Transverse colon (tissue), 4 donors: ENCODE measurements at places on chromosomes 4 and X. TPM values are rescaled to one million over a fixed set of nuclear protein-coding genes. Genes with fewer than 3 reads are reported as not detected.

GRCh38 chrX:42941671-42942070 lies 163.7 kb upstream of the PPP1R2C start:
- H3K27ac ChIP-seq = no peak overlapping the region
- DNase-seq = no peak
- H3K4me3 ChIP-seq = no peak overlapping the region
- H3K4me1 ChIP-seq = no peaks in the 10 kb centered on the region
- H3K27me3 ChIP-seq = no peaks in the 10 kb centered on the region
- no peaks in the 10 kb centered on the region for H3K36me3 ChIP-seq

GRCh38 chr4:55367084-55367722 lies 21.2 kb downstream of the SRD5A3 start:
- H3K4me1 ChIP-seq = no peaks in the 10 kb centered on the region
- no peak for DNase-seq
- H3K27ac ChIP-seq = no peak overlapping the region
- H3K36me3 ChIP-seq = no peaks in the 10 kb centered on the region
- no peaks in the 10 kb centered on the region for H3K27me3 ChIP-seq

SLC4A4 gene
- total RNA-seq = 182 TPM

- peaks cover 6% of the 10 kb centered on the region for H3K36me3 ChIP-seq
- no peak for DNase-seq
- H3K4me1 ChIP-seq = peaks cover 3% of the 10 kb centered on the region
Measured at GRCh38 chr4:185421366-185422124, 4.2 kb downstream of the UFSP2 start.

GRCh38 chrX:37796805-37797204 lies 16.9 kb downstream of the CYBB start:
- no peaks in the 10 kb centered on the region for H3K36me3 ChIP-seq
- DNase-seq = peak; percentile 15
- H3K27ac ChIP-seq = no peak overlapping the region
- no peaks in the 10 kb centered on the region for H3K27me3 ChIP-seq
- H3K4me1 ChIP-seq = no peaks in the 10 kb centered on the region
- H3K4me3 ChIP-seq = no peak overlapping the region

GPRASP3 gene
- not detected for total RNA-seq

- no peak overlapping the region for H3K4me3 ChIP-seq
- H3K4me1 ChIP-seq = no peaks in the 10 kb centered on the region
- no peaks in the 10 kb centered on the region for H3K27me3 ChIP-seq
- no peak for DNase-seq
Measured at GRCh38 chr4:122658818-122659295, 38.0 kb upstream of the IL21 start.

DNA sequence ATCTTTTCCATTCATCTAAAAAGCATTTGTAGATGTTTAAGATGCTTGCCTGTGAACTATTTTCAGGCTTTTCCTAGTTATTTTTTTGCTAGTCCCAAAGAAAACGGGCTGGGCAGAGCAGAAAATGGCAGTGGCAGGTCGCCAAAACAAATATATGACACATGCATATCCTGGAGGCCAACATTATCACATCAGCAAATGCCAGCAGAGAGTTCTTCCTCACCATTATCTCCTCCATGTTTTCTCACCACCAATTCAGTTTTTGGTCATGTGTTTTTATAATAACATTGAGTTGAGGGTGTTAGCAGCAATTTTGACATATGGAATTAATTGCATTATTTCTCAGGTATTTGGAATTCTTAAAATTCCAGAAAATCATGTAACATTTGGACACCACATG lies 97.9 kb upstream of the EOLA2 start:
- no peak overlapping the region for H3K27ac ChIP-seq
- H3K4me3 ChIP-seq = no peak overlapping the region
- DNase-seq = peak; percentile 8
- no peaks in the 10 kb centered on the region for H3K36me3 ChIP-seq

TASL gene
- total RNA-seq = not detected

DNA sequence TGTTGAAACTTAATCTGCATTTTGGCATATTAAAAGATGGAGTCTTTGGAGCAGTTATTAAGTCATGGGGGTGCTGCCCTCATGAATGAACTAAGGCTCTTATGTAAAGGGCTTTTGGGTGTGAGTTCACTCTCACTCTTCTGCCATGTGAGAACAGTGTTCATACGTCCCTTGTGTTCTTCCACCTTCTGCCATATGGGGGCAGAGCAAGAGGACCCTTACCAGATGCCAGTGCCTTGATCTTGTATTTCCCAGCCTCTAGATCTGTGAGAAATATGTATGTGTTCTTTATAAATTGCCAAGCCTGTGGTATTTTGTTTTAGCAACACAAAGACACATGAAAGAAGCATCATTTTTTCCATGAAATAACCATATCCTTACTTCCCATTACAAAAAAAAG lies 213.9 kb downstream of the SPOCK3 start:
- no peaks in the 10 kb centered on the region for H3K4me1 ChIP-seq
- DNase-seq = no peak
- H3K36me3 ChIP-seq = no peaks in the 10 kb centered on the region

DNA sequence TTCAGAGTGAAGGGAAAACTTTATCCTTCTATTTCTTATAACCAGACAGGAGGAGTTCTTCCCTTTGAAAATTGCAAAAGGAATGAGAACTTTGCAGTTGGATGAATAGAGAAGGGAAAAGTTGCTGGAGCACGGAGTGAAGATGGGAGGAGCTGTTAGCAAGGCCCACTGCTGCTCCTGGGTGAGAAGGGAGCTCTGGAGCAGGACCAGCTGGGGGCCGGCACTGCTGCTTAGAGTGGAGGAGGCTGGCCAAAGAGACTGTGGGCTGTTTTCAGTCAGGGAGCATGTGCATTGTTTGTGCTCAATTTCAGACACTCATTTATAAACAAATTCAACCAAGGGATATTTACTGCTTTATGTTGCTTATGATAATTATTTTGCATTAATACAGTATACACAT lies 164.2 kb downstream of the STIM2 start:
- no peak for DNase-seq
- no peaks in the 10 kb centered on the region for H3K4me1 ChIP-seq
- no peaks in the 10 kb centered on the region for H3K27me3 ChIP-seq
- peaks cover 12% of the 10 kb centered on the region for H3K36me3 ChIP-seq

- no peaks in the 10 kb centered on the region for H3K27me3 ChIP-seq
- DNase-seq = no peak
- H3K36me3 ChIP-seq = no peaks in the 10 kb centered on the region
- H3K27ac ChIP-seq = no peak overlapping the region
Measured at GRCh38 chr4:145829629-145830395, 108.8 kb downstream of the ZNF827 start.

RASSF6 gene
- total RNA-seq = 49.4 TPM

DNA sequence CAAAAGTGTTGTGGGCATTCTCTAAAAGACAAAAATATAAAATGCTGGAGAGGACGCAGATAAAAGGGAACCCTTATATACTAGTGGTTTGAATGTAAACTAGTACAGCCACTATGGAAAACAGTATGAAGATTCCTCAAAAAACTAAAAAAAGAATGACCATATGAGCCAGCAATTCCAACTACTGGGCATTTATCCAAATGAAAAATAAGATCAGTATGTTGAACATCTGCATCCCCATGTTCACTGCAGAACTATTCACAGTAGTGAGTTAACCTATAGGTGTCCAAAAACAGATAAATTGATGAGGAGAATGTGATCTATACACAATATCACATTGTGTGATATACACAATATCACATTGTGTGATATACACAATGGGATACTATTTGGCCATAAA lies 1615.3 kb downstream of the PCDH18 start:
- H3K36me3 ChIP-seq = no peaks in the 10 kb centered on the region
- no peaks in the 10 kb centered on the region for H3K4me1 ChIP-seq
- no peak for DNase-seq
- H3K4me3 ChIP-seq = no peak overlapping the region

- peaks cover 21% of the 10 kb centered on the region for H3K27me3 ChIP-seq
- no peak overlapping the region for H3K27ac ChIP-seq
- H3K36me3 ChIP-seq = no peaks in the 10 kb centered on the region
- DNase-seq = no peak
- no peak overlapping the region for H3K4me3 ChIP-seq
Measured at GRCh38 chr4:3707423-3708102, 58.6 kb upstream of the ADRA2C start.

- H3K36me3 ChIP-seq = no peaks in the 10 kb centered on the region
- H3K27me3 ChIP-seq = peaks cover 60% of the 10 kb centered on the region
- no peak for DNase-seq
- H3K27ac ChIP-seq = no peak overlapping the region
Measured at GRCh38 chr4:1511441-1512041, 105.3 kb upstream of the NKX1-1 start.

PPA2 gene
- 46.2 TPM for total RNA-seq

ARHGAP24 gene
- 9.4 TPM for total RNA-seq

DNA sequence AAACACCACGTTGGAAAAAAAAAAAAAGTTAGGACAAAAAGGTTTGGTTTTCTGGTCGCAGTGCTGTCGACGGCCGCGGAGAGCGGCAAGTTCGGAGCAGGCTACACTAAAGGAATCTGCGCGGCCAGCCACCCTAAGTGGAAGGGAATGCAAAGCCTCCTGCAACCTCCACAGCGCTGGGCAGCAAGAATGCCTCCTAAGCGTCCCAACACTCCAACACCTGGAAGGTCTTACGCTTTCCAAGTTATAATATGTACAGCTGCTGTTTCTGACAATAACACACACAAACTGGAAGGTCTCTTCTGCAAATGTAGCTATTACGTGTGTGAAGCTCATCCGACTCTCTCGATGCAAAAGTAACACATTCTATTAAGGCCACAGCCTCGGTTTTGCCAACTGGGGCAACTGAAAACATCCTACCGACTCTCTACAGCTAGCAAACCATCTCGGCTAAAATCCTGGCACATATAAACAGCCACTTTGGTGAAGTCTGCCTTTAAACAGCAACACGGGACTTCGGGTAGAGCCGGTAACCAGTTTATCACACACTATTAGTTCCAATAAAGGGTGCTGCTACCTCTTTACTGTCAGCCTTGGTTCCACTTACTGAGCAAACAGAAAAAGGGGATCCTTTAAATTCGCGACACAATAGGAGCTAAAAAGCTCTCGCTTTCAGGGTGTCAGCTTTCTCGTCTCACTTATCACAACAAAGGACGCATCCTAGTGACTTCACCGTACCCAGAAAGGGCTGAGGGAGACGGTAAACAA lies 895 bp downstream of the SMIM14 start:
- H3K4me1 ChIP-seq = peaks cover 5% of the 10 kb centered on the region
- H3K4me3 ChIP-seq = peak overlapping the region; percentile 58
- peak overlapping the region; percentile 99 for H3K27ac ChIP-seq
- DNase-seq = peak; percentile 65
- no peaks in the 10 kb centered on the region for H3K36me3 ChIP-seq
- no peaks in the 10 kb centered on the region for H3K27me3 ChIP-seq

DNA sequence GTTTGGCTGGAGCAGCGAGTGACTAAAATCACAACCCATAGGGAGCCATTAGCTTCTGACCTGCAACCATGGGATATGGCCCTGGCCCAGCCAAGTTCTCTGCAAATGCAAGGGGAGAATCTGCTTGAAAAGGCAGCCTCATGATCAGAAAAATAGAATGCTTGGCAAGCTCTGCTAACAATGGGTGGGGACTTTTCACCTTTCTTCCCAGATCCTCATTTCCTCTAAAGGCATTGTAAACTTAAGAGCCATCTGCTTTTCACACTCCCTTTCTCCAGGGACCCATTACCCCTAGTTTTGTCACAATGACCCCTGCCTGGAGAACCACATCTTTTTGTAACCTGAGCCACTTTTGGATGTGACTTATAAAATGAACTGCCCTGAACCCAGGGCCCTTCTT lies 104.3 kb downstream of the PARM1 start:
- H3K4me3 ChIP-seq = no peak overlapping the region
- H3K4me1 ChIP-seq = peaks cover 13% of the 10 kb centered on the region
- no peaks in the 10 kb centered on the region for H3K36me3 ChIP-seq
- H3K27ac ChIP-seq = peak overlapping the region; percentile 28

- DNase-seq = no peak
- H3K36me3 ChIP-seq = no peaks in the 10 kb centered on the region
- no peak overlapping the region for H3K4me3 ChIP-seq
- no peak overlapping the region for H3K27ac ChIP-seq
- H3K4me1 ChIP-seq = no peaks in the 10 kb centered on the region
Measured at GRCh38 chr4:5889002-5889696, 3.7 kb downstream of the CRMP1 start.

LONRF3 gene
- 2.8 TPM for total RNA-seq

DNA sequence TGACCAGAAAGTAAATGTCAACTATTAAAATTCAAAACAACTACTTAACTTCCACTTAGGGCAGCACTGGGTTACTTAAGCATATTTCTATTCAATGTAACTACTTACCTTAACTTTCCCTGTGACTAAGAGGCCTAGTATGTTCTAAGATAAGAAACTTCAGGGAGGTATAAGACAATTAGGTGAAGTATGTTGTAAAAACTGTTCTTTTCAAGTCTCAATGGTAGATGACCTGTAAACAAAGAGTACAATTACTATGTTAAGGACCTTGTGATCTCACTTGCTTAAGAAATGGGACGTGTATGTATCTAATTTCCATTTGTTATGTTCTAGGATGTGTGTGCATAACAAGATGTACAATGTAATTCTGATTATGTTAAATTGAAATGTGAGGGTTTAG lies 960.5 kb downstream of the CCSER1 start:
- no peaks in the 10 kb centered on the region for H3K36me3 ChIP-seq
- no peak for DNase-seq
- no peaks in the 10 kb centered on the region for H3K27me3 ChIP-seq
- H3K4me1 ChIP-seq = no peaks in the 10 kb centered on the region
- H3K27ac ChIP-seq = no peak overlapping the region

GRCh38 chrX:119682019-119682989 lies 10.7 kb downstream of the SEPTIN6 start:
- peaks cover 7% of the 10 kb centered on the region for H3K4me1 ChIP-seq
- no peaks in the 10 kb centered on the region for H3K36me3 ChIP-seq
- no peak overlapping the region for H3K4me3 ChIP-seq
- H3K27me3 ChIP-seq = no peaks in the 10 kb centered on the region
- no peak for DNase-seq

CLIC2 gene
- total RNA-seq = 0.20 TPM

- no peaks in the 10 kb centered on the region for H3K27me3 ChIP-seq
- no peak for DNase-seq
- no peaks in the 10 kb centered on the region for H3K36me3 ChIP-seq
- H3K4me1 ChIP-seq = no peaks in the 10 kb centered on the region
Measured at GRCh38 chrX:56113785-56114436, 118.2 kb upstream of the KLF8 start.

INPP4B gene
- 18.3 TPM for total RNA-seq

DNA sequence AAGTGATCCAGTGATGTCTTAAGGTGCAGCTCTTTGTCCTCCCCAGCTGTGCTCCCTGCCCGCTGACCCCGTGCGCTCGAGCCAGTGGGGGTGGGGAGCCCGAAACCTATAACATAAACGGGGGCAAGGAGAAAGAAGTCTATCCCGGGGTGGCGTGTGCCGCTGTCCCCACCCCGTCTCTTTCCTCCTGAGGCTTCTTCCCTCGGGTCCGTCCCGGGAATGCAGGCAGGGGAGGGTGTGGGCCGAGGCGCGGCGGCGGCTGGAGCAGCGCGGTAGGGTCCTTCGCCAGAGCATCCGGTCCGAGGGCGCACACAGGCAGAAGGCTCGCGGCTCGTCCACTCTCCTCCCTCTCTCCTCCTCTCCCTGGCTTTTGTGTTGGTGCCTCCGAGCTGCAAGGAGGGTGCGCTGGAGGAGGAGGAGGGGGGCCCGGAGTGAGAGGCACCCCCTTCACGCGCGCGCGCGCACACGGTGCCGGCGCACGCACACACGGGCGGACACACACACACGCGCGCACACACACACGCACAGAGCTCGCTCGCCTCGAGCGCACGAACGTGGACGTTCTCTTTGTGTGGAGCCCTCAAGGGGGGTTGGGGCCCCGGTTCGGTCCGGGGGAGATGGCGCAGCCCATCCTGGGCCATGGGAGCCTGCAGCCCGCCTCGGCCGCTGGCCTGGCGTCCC lies at the start of gene RAB33A:
Gene RAB33A, plus strand, starts transcription at position 517 of the 681 bp plus-strand sequence. Its CDS starts 101 bp downstream, at position 618.
- DNase-seq = peak; percentile 13
- peaks cover 8% of the 10 kb centered on the region for H3K27me3 ChIP-seq
- H3K4me3 ChIP-seq = peak within 1 kb of the TSS; percentile 55
- no peaks in the 10 kb centered on the region for H3K4me1 ChIP-seq

CT45A2 gene
- total RNA-seq = not detected
